ENCODE measurements at places on chromosomes 1 and 21.

DNA sequence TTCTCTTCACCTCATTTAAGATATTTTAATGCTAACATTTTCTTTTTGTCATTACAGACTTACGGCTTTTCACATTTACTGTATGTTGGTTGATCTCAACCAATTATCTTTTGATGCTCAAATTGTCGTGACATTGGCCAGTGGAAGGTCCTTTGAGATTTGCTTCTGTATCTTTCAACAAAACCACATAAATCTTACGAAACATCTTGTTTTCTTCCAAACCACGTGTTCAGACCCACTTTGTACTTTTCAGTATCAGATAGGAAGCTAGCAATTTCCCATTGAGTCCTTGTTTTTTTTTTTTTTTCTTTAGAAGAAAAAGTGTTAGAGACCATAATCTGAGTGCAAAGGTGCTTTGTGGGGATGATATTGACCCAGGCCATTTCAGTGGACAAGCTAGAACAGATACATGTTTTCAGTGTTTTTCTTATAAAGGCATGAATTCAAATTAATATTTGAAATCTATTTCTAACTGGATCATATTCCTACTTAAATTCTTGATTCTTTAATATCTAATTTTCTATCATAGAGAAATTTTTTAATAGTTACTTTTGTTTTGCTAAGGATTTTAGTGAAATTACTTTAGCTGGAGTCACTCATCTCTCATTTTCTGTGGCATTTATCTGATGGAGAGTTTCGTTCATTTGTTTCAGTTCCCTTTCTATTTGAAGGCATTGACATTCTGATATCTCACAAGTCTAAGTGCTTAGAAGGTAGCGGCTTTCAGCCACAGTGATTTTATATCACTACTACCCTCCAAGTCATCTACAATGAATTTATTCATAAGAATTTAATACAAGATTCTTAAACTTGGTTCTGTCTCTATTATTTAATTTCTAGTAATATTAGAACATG lies 26.7 kb downstream of the ATG4C start:
- DNase-seq: no peak

- no peak for DNase-seq
These were observed 92.0 kb downstream of the IER5 start for GRCh38 chr1:181180407-181181031.

GRCh38 chr1:150473659-150474058 lies 13.6 kb upstream of the TARS2 start:
- no peak for DNase-seq

DNA sequence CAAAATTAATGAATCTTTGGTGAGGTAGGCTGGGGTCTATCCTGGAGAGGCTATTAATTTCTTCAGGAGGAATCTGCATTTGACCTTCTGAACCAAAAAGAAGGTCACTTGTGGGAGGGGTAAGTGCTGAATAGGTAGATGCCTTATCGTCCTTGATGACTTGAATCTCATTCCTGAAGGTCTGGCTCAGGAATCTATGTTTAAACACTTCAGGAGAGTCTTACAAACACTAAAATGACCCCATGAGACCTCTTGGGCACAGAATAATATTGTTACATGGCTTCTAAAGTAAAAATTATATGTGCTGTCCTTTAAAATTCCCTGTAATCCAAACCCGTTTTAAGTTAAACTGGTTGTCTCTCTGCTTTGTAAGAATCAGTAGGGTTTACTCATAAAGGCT lies 55.0 kb upstream of the FGGY start:
- DNase-seq: no peak

GRCh38 chr1:19076841-19077616 lies 120.6 kb upstream of the IFFO2 start:
- no peak for DNase-seq

All from activated T-cell treated with anti-CD3 and anti-CD28 coated beads, Interleukin-2, amount 50 U/mL, for 72 hours (primary cell).